ENCODE measurements at places on chromosomes 7 and 10. TPM values are rescaled to one million over a fixed set of nuclear protein-coding genes. Genes with fewer than 3 reads are reported as not detected.

GRCh38 chr10:120818301-120818700, 32.9 kb upstream of the WDR11 start:
- no peak for DNase-seq

NEUROG3 gene
- not detected for total RNA-seq

DNA sequence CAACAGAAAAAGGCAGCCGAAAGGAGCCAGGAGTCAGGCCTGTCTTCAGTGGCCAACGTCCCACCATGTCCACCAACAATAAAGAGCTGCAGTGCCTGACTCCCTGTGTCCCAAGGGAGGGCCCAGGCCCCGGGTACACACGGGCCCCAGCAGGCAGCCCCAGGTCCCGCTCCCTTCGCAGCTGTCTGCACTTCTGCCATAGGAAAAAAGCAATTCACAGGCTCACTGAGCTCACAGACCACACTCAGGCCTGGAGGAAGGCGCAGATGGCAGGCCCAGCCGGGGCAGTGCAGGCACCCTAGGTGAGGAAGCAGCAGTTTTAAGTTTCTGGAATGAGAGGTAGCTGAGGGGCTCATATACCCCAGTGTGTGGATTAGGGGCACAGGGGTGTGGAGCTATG, 100.5 kb downstream of the PRKAG2 start:
- no peak for DNase-seq

A1CF gene
- not detected for total RNA-seq

TSPAN13 gene
- 21.7 TPM for total RNA-seq

NUTM2E gene
- total RNA-seq, result not detected

GRCh38 chr10:123475466-123475865, 190.7 kb upstream of the GPR26 start:
- DNase-seq, result no peak
